ENCODE measurements at places on chromosomes 16 and 17. TPM values are rescaled to one million over a fixed set of nuclear protein-coding genes. Genes with fewer than 3 reads are reported as not detected.

Gene TBC1D3D
- total RNA-seq = 0.13 TPM

Gene KCNJ18
- total RNA-seq = not detected

Gene PNMT
- 0.31 TPM for total RNA-seq

Gene CORO1A
- total RNA-seq = 3.1 TPM

Gene GID4
- total RNA-seq = 4.2 TPM

Gene GNGT2
- 0.50 TPM for total RNA-seq

Gene CLEC3A
- not detected for total RNA-seq

Gene UNC45B
- total RNA-seq = under 0.01 TPM

Data from bladder microvascular endothelial cell (primary cell).